ENCODE measurements at places on chromosomes 5 and 9. TPM values are rescaled to one million over a fixed set of nuclear protein-coding genes. Genes with fewer than 3 reads are reported as not detected.

Gene IFT74
- 11.0 TPM for total RNA-seq

Gene OR13F1
- total RNA-seq, result not detected

GRCh38 chr5:157180374-157181264, at the start of gene ITK:
Gene ITK (plus strand): TSS chr5:157180840. CDS start chr5:157180978, 138 bp downstream.
- H3K4me3 ChIP-seq, result peak within 1 kb of the TSS; percentile 99
- H3K36me3 ChIP-seq, result peaks cover 61% of the 10 kb centered on the region
- DNase-seq, result no peak
- peaks cover 46% of the 10 kb centered on the region for H3K4me1 ChIP-seq

DNA sequence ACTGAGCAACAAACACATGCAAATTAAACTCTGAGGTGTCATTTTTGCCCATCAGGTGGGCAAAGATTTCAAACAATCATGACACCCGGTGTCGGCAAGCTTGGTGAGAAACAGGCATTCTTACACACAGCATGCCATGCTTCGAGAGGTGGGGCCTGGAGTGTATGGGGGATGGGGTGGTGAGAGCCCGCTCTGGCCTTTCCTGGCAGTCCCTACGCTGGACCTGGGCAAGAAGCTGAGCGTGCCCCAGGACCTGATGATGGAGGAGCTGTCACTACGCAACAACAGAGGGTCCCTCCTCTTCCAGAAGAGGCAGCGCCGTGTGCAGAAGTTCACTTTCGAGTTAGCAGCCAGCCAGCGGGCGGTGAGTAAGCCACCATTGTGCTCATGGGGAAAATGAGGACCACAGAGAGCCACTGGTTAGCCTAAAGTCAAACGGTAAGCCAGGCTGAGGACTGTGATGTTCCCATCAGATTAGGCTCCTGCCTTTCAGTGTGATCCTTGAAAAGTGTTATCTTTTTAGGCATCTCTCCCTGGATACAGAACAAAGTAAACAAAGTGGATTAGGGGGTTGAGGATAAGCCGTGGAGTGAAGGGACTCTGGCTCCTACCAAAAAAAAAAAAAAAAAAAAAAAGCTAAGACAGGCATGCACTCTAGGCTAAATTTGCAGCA, 9.4 kb downstream of the MYOZ3 start:
- peaks cover 26% of the 10 kb centered on the region for H3K27me3 ChIP-seq
- no peaks in the 10 kb centered on the region for H3K36me3 ChIP-seq
- no peak overlapping the region for H3K27ac ChIP-seq
- peaks cover 4% of the 10 kb centered on the region for H3K4me1 ChIP-seq

- no peak overlapping the region for H3K27ac ChIP-seq
- no peak for DNase-seq
- no peaks in the 10 kb centered on the region for H3K36me3 ChIP-seq
These were observed 758.5 kb upstream of the EDIL3 start for GRCh38 chr5:85143138-85143537.

Gene N4BP3
- total RNA-seq, result 12.3 TPM

Gene GIN1
- total RNA-seq, result 7.5 TPM

- no peaks in the 10 kb centered on the region for H3K36me3 ChIP-seq
- H3K27me3 ChIP-seq, result no peaks in the 10 kb centered on the region
- H3K4me1 ChIP-seq, result no peaks in the 10 kb centered on the region
- H3K4me3 ChIP-seq, result no peak overlapping the region
- H3K27ac ChIP-seq, result no peak overlapping the region
These were observed 149.0 kb upstream of the FST start for GRCh38 chr5:53331463-53331862.

Gene FBXL7
- total RNA-seq, result not detected
